ENCODE measurements at places on chromosomes 2 and 18. TPM values are rescaled to one million over a fixed set of nuclear protein-coding genes. Genes with fewer than 3 reads are reported as not detected.
A peak's percentile ranks its signal among the peaks of the same experiment; 100 is the strongest.

DNA sequence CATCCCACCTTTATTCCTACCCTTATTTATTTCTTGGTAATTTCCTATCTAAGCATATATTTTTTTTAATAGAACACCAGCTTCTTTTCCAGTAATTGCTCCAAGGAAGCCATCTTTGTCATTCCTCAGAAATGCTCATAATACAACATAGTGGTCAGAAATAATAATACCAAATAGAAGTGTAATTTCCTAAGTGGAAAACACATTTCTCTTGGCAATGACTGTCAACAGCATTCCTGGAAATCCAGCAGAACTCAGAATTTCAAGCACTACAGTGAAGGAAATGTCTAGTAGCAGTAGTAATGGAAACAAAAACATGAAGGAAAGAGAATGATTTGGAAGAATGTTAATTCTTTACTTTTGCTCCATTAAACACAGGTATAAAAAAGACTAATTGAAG, 56.6 kb downstream of the GDF7 start:
- no peak for DNase-seq
- no peaks in the 10 kb centered on the region for H3K36me3 ChIP-seq
- H3K4me1 ChIP-seq, result peaks cover 10% of the 10 kb centered on the region

DNA sequence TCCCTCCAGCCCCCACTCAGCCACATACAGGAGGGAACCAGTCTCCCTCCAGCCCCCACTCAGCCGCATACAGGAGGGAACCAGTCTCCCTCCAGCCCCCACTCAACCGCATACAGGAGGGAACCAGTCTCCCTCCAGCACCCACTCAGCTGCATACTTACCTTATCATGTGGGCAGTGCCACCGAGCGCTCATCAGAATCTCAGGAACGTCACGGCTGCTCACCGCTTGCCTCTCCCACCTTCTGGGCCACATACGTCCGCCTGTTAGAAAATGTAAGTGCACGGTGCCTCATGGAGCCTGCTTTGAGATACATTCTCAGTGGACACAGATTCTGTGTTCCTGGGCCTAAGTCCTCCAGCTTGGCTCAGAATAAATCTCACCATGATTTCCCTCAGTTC, 124.8 kb downstream of the PXDN start:
- no peaks in the 10 kb centered on the region for H3K27me3 ChIP-seq
- no peak overlapping the region for H3K27ac ChIP-seq
- H3K4me3 ChIP-seq, result no peak overlapping the region
- H3K4me1 ChIP-seq, result no peaks in the 10 kb centered on the region
- no peaks in the 10 kb centered on the region for H3K36me3 ChIP-seq

DNA sequence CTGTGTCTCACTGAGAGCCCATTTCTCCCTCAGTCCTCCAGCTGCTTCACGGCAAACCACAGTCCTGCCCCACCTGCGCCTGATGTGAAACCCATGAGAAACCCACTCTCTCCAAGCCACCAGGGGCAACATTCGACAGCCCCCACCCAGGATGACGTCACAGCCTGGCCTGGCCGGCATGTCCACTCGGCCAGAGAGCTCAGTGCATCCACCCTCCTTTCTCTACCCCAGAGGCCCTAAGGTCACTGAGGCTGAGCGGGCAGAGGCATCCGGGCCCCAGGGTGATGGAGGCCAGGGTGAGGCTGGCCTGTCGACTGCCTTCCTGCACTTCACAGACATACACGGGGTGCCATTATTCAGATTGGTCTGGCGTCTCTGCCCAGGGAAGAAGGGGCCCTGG, 402.7 kb upstream of the MYT1L start:
- DNase-seq, result peak; percentile 40
- no peak overlapping the region for H3K27ac ChIP-seq
- H3K4me3 ChIP-seq, result no peak overlapping the region
- no peaks in the 10 kb centered on the region for H3K36me3 ChIP-seq

DNA sequence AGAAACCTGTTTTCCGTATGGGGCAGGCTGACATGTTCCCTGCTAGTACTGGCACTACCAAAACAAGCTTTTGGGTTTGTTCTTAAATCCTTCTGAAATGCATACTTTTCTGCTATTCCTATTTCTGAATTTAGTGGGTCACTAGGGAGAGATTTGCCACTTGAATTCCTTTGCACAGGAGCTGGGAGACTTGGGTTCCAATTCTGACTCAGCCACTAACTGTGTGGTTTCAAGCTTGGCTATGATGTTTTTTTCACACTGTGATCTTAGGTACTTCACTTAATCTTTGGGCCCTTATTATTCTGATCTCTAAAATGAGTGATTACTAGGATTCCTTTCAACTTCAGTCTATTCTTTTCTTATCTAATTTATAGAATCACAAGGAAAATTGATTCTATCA, 105.5 kb downstream of the BCL11A start:
- no peaks in the 10 kb centered on the region for H3K27me3 ChIP-seq
- H3K27ac ChIP-seq, result no peak overlapping the region
- H3K4me3 ChIP-seq, result no peak overlapping the region

DNA sequence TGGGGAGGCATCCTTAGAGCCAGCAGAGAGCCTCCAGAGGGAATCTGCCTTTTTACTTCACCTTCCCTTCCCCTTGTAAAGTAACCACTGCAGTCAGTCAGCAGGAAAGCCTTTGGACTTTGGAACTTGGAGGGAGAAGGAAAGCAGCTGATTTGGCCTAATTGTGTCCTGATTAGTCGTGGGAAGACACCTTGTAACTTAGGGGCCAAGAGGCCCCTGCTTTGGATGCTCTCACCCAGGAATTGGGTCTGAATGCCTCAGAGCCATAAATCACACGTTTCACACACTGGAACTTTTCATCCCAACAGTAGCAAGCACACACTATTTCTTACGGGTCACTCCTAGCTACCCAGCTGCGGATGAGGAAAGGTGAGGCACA, 81.0 kb upstream of the PPM1B start:
- no peak for DNase-seq
- H3K4me3 ChIP-seq, result no peak overlapping the region
- H3K36me3 ChIP-seq, result no peaks in the 10 kb centered on the region
- H3K27me3 ChIP-seq, result no peaks in the 10 kb centered on the region

- H3K27ac ChIP-seq, result no peak overlapping the region
- no peak for DNase-seq
- H3K36me3 ChIP-seq, result no peaks in the 10 kb centered on the region
- no peak overlapping the region for H3K4me3 ChIP-seq
- no peaks in the 10 kb centered on the region for H3K27me3 ChIP-seq
These were observed 69.0 kb downstream of the CPO start for GRCh38 chr2:207008105-207008990.

DNA sequence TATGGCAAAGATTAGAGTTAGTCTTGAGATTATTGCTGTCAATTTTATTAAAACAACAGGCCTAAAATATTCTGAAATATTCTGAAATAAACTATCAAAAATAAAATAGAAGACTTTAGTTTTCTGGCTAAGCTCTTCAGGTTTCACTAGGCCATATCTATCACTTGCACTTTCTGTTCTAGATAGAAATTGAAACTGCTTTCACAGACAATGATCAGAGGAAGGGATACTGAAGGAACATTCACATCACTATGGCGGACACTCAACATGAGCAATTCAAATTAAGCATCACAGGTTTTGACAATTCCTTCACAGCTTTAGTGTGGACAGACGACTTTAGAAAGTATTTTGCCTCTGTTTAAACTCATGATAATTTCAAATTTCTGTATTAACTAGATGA, 586.4 kb upstream of the REG3G start:
- no peak overlapping the region for H3K27ac ChIP-seq
- H3K36me3 ChIP-seq, result no peaks in the 10 kb centered on the region
- no peaks in the 10 kb centered on the region for H3K4me1 ChIP-seq
- H3K4me3 ChIP-seq, result no peak overlapping the region
- no peak for DNase-seq
- H3K27me3 ChIP-seq, result no peaks in the 10 kb centered on the region

GRCh38 chr18:26438980-26439379, 109.4 kb downstream of the KCTD1 start:
- no peak overlapping the region for H3K4me3 ChIP-seq
- H3K4me1 ChIP-seq, result no peaks in the 10 kb centered on the region
- H3K36me3 ChIP-seq, result no peaks in the 10 kb centered on the region
- no peak overlapping the region for H3K27ac ChIP-seq
- DNase-seq, result no peak
- H3K27me3 ChIP-seq, result no peaks in the 10 kb centered on the region

DNA sequence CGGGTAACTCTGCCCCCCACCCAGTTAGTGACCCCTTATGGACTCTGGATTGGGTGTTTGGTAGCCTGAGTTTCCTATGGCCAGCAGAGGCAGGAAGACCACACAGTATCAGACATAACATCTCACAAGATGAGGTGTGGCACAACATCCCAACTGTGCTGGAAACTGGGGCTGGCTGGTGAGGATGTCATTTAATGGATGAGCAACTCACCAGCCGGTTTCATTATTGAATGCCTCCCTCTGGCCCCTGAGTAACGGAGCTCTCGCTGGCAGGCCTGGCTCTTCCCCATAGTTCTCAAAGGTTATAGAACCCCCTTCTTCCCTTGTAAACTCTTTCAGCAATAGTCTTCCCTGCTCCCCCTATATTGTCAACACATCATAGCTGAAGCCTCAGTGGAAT, 195.0 kb downstream of the BCL11A start:
- no peak for DNase-seq
- no peak overlapping the region for H3K27ac ChIP-seq
- H3K36me3 ChIP-seq, result no peaks in the 10 kb centered on the region

GRCh38 chr2:118021356-118021755, 7.5 kb upstream of the CCDC93 start:
- H3K4me1 ChIP-seq, result no peaks in the 10 kb centered on the region
- no peak for DNase-seq
- no peak overlapping the region for H3K27ac ChIP-seq
- no peaks in the 10 kb centered on the region for H3K36me3 ChIP-seq
- no peak overlapping the region for H3K4me3 ChIP-seq

DNA sequence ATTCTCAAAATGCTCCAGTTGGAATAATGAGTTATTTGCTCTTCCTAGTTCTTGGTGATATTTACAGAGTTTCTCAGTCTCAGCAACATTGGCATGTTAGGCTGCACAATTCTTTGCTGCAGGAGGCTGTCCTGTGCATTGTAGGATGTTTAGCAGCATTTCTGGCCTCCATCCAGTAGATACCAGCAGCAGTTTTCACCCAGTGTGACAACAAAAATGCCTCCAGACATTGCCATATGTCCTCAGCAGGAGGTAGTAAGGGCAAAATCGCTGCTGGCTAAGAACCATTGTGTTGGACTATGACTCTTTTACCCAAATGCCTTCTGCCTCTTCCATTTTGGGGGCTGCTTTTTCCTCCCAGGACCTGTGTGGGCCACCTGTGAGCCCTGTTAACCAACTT, 50.4 kb downstream of the PAX8 start:
- DNase-seq, result no peak
- no peak overlapping the region for H3K27ac ChIP-seq
- no peaks in the 10 kb centered on the region for H3K27me3 ChIP-seq
- H3K36me3 ChIP-seq, result no peaks in the 10 kb centered on the region
- H3K4me3 ChIP-seq, result no peak overlapping the region

DNA sequence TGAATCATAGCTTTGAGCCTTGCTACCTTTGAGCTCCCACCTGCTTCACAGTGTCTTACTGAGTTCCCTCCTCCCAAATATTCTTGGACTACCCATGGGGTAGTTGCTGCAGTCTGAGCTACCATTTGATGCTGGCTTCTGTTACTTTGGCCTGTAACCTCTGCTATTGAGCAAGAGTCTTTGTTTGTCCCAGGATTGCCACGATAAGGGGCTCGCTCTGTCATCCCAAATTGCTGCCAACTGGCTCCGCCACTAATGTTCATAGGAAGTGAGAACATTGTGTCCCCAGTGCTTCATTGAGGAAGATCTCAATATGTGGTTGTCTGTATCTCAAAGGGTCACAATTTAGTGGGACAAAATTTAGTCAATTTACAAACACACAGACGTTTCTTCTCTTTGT, 103.8 kb downstream of the TRIM43 start:
- no peaks in the 10 kb centered on the region for H3K36me3 ChIP-seq
- H3K4me3 ChIP-seq, result no peak overlapping the region
- no peaks in the 10 kb centered on the region for H3K4me1 ChIP-seq
- no peak for DNase-seq

DNA sequence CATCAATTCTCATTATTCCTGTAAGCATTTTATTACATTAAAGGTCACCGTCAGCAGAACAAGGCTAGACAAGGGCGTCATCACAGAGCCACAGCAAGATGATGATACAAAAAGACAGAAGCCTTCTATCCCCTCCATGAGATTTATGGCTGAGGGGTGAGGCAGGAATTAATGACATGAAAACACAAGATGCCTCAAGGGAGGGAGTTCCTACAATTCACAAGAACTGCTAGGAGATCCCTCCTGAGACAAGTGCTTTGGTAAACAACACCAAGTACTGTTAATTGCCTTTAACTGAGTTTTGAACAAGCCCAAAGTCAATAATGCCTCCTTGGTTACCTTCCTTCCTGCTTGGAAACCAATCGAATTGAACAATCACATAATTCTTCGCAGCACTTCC, 14.1 kb downstream of the ADD2 start:
- H3K27ac ChIP-seq, result no peak overlapping the region
- no peak for DNase-seq
- no peaks in the 10 kb centered on the region for H3K36me3 ChIP-seq
- H3K4me1 ChIP-seq, result no peaks in the 10 kb centered on the region
- H3K27me3 ChIP-seq, result no peaks in the 10 kb centered on the region

DNA sequence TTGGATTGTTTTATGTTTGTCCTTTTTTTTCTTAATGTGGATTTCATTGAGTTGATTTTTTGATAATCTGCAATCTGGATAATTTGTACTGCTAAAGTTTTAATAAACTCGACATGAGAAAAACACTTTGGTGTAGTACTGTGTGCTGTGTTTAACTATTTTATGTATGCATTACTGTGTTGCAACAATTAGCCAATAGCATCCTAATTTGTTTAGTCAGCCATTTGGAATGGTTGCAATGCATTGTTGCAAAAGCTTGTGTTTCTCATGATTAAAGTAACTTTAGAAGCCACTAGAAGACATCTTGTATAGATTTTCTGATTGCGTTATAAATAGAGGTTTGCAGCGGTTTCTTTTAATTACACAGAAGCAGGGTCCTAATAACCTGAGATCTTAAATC, 53.5 kb downstream of the PPIG start:
- no peaks in the 10 kb centered on the region for H3K36me3 ChIP-seq
- no peaks in the 10 kb centered on the region for H3K27me3 ChIP-seq
- DNase-seq, result no peak
- H3K27ac ChIP-seq, result no peak overlapping the region
- H3K4me1 ChIP-seq, result no peaks in the 10 kb centered on the region

GRCh38 chr2:100185105-100185504, 42.7 kb upstream of the AFF3 start:
- no peak overlapping the region for H3K27ac ChIP-seq
- no peaks in the 10 kb centered on the region for H3K36me3 ChIP-seq
- H3K27me3 ChIP-seq, result no peaks in the 10 kb centered on the region
- no peaks in the 10 kb centered on the region for H3K4me1 ChIP-seq
- no peak for DNase-seq

- H3K4me1 ChIP-seq, result no peaks in the 10 kb centered on the region
- H3K27me3 ChIP-seq, result no peaks in the 10 kb centered on the region
- no peak overlapping the region for H3K4me3 ChIP-seq
- no peaks in the 10 kb centered on the region for H3K36me3 ChIP-seq
These were observed 17.3 kb downstream of the DGKD start for GRCh38 chr2:233371641-233372040.

Gene LTBP1
- total RNA-seq, result 551 TPM

Gene CD8B2
- 0.10 TPM for total RNA-seq

Gene KCNG2
- 0.23 TPM for total RNA-seq

Gene EPG5
- 37.3 TPM for total RNA-seq

Gene SOCS6
- total RNA-seq, result 19.6 TPM

Gene AKAIN1
- total RNA-seq, result not detected

Gene LYPD1
- total RNA-seq, result 1.2 TPM

Gene IL36G
- total RNA-seq, result not detected

Measured in aorta (tissue), 5 donors.